SJSA1 (cell line): ENCODE measurements at places on chromosomes 6 and 20. TPM values are rescaled to one million over a fixed set of nuclear protein-coding genes. Genes with fewer than 3 reads are reported as not detected.

Gene PRIM2
- 42.2 and 58.0 TPM in 2 replicates for total RNA-seq

Gene MOG
- total RNA-seq, result not detected in 2 replicates

Gene GSTA3
- total RNA-seq, result not detected in 2 replicates

Gene HLA-DRB1
- not detected in 2 replicates for total RNA-seq

Gene DAAM2
- total RNA-seq, result 0.29 TPM in 1 of 2 replicates, not detected in the other

GRCh38 chr6:4364172-4364571 lies 228.8 kb upstream of the ECI2 start:
- no peak for DNase-seq

DNA sequence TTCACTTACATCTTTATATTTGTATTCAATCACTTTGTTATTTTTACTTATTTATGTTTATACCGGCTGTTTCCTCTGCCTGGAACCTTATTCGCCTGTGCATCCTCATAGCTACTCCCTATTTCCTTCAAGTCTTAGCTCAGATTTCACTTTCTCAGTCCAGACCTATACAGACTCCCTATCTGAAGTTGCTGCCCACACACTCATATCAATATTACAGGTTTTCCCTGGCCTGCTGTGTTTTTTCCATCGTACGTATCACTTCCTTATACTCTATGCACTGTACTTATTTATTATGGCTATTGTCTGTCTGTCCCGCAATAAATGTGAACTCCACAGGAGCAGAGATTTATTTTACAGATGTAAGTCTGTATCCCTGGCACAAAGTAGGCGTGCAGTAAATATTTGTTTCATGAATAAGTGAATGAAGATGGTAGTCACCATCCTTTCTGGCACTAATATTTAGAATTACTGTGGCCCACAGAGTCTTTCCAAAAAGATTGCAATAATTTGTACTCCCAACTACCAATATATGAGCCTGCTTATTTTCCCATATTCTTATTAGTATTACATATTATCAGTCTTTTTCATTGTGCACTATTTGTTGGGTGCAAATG lies 64.9 kb downstream of the TNFAIP3 start:
- no peak for DNase-seq

DNA sequence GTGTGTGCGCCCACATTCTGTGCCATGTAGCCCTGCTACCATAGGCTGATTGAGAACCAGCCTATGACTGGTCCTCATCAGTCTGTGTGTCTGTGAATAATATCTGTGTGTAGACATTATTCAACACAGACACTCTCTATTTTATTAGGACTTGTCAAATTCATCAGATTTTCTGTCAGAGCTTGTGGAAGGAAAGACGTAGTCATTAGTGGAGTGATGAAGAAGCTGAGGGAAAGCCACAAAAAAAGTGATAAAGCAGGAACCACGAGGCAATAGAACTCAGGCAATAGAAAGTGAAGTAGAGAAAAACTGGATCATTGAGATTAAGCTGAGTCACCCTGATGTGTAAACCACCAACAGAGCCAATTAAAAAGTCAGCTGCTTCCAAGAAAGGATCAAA lies 122.2 kb upstream of the MARCKS start:
- DNase-seq, result no peak

GRCh38 chr20:25245461-25245860 lies 2.4 kb upstream of the PYGB start:
- no peak for DNase-seq

DNA sequence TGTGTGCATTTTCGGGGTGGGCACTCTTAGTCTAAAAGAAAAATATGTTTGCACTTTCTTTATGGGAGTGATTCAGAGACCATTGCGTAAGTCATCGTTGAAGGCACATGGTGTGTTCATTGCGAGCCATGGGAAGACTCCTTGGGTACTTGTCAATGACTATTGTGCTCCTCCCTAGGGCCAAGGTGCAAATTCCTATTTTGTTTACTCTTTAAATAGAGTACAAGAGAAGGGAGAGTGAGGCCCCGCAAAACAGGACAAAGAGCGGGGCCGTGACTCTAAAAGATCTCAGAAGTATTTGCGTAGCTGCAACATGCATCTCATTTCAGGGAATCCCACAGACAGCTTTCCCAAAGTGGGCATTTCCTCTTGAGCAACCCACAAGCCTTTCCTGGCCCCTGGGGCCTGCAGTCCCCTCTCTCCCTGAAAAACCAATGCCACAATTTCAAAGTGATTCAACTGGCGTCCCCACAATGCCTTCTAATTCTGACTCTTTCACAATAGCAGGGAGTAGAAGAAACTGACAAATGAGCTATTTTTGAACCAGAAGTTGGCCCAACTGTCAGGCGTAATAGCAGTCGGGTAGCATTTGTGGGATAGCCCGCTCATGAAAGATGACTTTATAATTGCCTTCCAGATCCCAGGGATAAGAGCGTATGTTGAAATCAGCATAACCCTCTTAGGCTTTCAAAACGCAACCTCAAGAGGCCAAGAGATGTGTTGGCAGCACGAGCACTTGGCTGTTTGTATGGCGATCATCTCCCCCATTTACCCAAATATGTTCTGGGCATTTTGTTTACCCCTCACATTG lies 277.9 kb upstream of the BMP2 start:
- DNase-seq, result no peak

- no peak for DNase-seq
Observed at GRCh38 chr20:11850901-11851300, 66.8 kb upstream of the BTBD3 start.

DNA sequence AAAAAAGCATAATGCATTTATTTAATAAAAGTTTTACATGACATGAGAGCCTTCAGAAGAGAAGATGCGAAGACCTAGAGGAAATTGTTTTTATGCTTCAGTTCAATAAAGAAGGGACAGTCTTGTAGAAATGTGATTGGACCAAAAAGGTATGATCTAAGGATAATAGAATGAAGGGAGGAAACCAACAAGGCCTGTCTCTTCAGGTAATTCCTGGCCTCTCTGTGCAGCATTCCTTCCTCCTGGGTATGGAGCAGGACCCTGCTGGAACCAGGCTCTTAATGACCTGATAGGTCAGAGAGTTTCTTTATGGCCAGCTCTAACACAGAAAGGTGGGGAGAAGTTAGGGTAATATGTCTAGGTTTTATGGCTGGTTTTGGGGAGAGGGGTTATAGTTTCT lies 162.8 kb upstream of the HEY2 start:
- no peak for DNase-seq

- DNase-seq, result no peak
Observed at GRCh38 chr6:145006914-145007313, 721.8 kb downstream of the UTRN start.

GRCh38 chr20:36461600-36462439 lies 79.5 kb upstream of the MYL9 start:
- DNase-seq, result peak; percentile 38

GRCh38 chr20:18276821-18277220 lies 11.5 kb upstream of the ZNF133 start:
- DNase-seq, result peak; percentile 57

- peak; percentile 46 for DNase-seq
Observed at GRCh38 chr20:24653306-24653705, 183.9 kb downstream of the SYNDIG1 start.
